ENCODE measurements at places on chromosomes 2 and 18. TPM values are rescaled to one million over a fixed set of nuclear protein-coding genes. Genes with fewer than 3 reads are reported as not detected.

The DNAJC5G gene
- total RNA-seq, result 2.5 TPM

DNA sequence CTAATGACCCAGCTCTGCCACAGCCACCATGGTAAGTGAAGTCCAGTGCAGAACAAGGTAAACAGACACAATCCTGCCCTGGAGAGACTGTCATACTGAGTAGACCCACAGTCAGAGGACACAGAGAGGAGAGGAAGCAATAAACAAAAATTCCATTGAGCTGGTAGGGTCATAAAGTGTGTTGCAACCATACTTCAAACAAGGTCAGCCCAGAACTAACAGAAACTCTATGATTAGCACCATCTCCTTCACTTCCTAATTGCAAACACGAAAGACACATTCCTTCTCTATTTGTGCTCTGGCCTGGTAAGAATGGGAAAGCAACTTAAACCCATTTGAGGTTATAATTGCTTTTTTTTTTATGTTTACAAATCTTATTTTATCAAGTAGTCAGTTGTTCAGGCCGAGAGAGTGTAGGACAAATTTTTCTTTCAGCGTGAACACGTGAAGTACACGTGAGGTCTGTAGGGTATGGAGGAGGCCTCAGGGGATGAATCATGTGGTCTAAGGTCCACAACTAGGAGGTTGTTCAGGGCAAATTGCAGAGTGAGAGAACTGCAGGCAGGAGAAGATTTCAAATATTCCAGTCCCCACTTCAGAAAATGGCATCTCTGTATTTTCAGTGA is 71.4 kb upstream of the GLS start:
- no peaks in the 10 kb centered on the region for H3K36me3 ChIP-seq
- DNase-seq, result no peak
- H3K4me1 ChIP-seq, result no peaks in the 10 kb centered on the region
- no peak overlapping the region for H3K4me3 ChIP-seq
- H3K27ac ChIP-seq, result no peak overlapping the region
- H3K27me3 ChIP-seq, result no peaks in the 10 kb centered on the region

The KIF1A gene
- 41.2 TPM for total RNA-seq

The ZBTB7C gene
- 82.2 TPM for total RNA-seq

DNA sequence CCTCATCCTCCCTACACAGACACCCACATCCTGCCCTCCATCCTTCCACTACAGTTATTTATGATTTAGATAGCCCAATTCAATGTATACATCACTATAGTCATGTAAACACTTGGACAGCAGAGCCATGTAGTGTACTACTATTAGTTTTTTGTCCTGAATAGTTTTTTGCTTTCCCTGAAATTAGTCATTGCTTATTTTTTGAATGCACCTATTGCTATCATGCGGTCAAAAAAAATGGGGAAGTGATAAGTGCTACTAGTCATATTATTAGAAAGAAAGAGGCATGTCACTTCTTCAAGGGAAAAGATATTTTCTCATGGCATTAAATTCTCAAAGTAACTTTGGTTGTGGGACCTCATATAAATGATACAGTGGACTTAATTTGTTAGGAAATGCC is 6.8 kb upstream of the GREB1 start:
- H3K4me3 ChIP-seq, result no peak overlapping the region
- peaks cover under 1% of the 10 kb centered on the region for H3K4me1 ChIP-seq
- DNase-seq, result no peak
- H3K27me3 ChIP-seq, result no peaks in the 10 kb centered on the region
- H3K36me3 ChIP-seq, result peaks cover 4% of the 10 kb centered on the region

GRCh38 chr2:175442441-175442840 is 260.9 kb upstream of the ATP5MC3 start:
- no peaks in the 10 kb centered on the region for H3K36me3 ChIP-seq
- H3K27me3 ChIP-seq, result no peaks in the 10 kb centered on the region

The RAB27B gene
- not detected for total RNA-seq

GRCh38 chr18:848062-848861 is 36.2 kb upstream of the YES1 start:
- no peak for DNase-seq
- no peaks in the 10 kb centered on the region for H3K4me1 ChIP-seq
- H3K36me3 ChIP-seq, result no peaks in the 10 kb centered on the region
- no peak overlapping the region for H3K27ac ChIP-seq
- no peak overlapping the region for H3K4me3 ChIP-seq

DNA sequence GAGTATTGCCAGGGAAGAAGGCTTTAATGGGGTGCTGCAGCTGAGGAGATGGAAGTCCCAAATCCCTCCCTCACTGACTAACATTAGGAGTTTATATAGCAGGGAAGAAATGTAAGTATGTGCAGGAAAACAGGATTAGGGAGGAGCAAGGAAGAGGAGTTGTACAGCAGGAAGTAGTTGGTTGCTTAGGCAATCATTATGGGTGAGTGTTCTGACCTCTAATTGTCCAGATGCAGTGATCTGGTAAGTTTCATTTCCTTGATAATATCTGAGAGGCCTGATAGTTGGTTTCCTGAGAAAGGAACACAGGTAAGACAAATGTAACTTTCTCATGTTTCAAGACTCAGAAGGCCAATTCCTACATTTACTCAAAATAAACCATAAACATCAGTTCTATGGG is 331.9 kb upstream of the GULP1 start:
- H3K27me3 ChIP-seq, result no peaks in the 10 kb centered on the region
- no peaks in the 10 kb centered on the region for H3K4me1 ChIP-seq
- H3K36me3 ChIP-seq, result no peaks in the 10 kb centered on the region
- DNase-seq, result no peak
- no peak overlapping the region for H3K27ac ChIP-seq

DNA sequence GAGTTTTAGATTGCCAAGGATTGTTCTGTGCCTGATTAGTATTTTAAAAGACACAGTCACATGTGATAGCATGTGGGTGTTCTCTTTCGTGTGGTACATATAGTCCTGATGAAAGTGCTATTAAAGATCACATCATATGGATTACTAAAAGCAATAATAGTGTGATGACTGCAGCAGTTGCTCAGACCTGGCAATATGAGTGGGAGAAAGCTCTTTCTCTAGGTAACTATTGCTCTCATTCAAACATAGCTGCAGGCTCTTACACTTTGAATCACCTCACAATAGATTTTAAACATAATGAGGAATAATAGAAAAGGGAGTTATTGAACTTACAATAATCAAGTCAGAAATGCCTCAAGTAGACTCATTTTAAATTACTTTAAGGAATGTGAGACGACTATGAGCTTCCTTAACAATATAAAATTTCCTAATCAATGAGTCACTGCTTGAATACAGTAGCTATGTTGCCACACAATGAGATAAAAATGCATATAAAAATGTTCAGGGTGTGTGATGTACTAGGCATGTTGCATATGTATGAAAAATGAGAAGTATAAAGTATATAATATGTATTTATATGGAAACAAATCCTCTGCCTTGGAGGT is 452.1 kb downstream of the TMX3 start:
- DNase-seq, result no peak
- no peaks in the 10 kb centered on the region for H3K4me1 ChIP-seq
- H3K27me3 ChIP-seq, result no peaks in the 10 kb centered on the region
- H3K27ac ChIP-seq, result no peak overlapping the region
- no peak overlapping the region for H3K4me3 ChIP-seq

The DGUOK gene
- total RNA-seq, result 50.0 TPM

DNA sequence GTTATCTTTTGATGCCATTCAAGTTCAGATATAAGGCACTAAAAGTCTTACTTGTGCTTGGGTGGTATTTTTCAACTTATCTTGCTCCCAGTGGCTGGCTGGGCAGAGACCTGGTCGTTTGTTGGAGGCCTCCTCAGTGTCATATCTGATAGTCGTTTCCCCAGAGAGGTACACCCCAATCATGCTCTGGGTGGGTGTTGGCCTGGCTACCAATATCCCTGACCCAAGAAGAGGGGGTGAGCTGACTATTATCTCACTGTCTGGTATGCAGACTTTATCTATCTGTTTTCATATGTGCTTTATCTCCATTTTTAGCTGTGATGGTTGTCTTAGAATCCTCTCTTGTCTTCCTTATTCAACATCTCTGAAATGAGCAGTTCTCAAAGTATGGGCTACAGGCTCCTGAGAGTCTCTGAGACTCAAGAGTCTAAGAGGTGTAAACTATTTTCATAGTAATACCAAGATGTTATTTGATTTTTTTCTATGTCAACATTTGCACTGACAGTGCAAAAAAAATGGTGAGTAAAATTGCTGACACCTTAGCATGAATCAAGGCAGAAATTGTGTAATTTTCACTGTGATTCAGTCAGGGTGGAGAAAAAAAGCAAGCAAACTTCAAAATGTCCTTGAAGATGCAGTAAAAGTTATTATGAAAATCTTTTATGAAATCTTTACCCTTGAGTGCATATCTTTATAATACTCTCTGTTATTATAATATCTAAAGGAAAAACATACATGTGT is 12.3 kb upstream of the PLEK start:
- no peaks in the 10 kb centered on the region for H3K36me3 ChIP-seq
- DNase-seq, result no peak
- no peak overlapping the region for H3K27ac ChIP-seq
- H3K4me1 ChIP-seq, result no peaks in the 10 kb centered on the region
- H3K27me3 ChIP-seq, result no peaks in the 10 kb centered on the region

The C1GALT1C1L gene
- total RNA-seq, result 0.98 TPM

The KATNAL2 gene
- total RNA-seq, result 10.7 TPM

DNA sequence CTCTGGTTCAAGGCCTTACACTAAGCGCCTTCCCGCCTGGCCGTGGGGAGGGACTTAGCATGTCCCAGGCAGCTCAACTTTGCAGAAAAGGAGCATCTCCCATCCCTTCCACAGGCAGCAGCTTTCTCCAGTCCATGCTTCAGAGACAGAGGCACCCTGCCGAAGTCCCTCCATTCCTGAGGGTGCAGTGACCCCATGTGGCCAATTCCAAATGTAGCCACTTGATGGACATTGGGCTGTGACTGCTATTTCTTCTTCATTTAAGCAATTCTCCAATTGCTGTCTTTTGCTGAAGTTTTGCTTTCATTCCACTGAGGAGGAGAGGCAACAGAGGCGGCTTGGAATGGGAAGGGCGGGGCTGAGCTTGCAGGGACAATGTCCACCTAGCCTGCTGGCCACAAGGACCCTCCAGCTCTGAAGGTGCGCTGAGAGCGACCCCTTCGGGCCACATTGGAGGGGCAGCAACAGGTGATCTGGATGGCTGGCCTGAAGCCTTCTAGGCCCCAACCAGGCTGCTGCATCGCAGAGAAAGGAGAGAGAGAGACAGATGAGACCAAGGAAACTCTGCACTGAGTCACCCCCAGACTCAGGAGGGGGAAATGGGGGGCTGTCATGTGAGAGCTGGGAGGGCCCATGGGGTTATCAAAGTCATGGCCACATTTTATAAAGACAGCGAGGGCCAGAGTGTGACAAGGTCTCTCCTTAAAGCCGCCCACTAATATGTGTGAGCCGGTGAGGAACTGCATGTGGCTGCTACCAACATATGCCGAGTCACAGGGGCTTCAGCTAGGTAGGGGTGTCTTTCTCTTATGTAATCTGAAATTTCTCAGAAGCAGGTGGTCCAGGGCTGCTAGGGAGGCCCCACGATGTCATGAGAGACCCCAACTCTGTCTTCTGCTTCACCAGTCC is 61.3 kb downstream of the LONRF2 start:
- no peak overlapping the region for H3K27ac ChIP-seq
- no peaks in the 10 kb centered on the region for H3K4me1 ChIP-seq
- peak; percentile 73 for DNase-seq
- no peaks in the 10 kb centered on the region for H3K36me3 ChIP-seq
- H3K27me3 ChIP-seq, result no peaks in the 10 kb centered on the region
- no peak overlapping the region for H3K4me3 ChIP-seq

The DES gene
- 29.3 TPM for total RNA-seq

The FHOD3 gene
- total RNA-seq, result 25.9 TPM

The ANKRD62 gene
- not detected for total RNA-seq

GRCh38 chr2:106534471-106534870 is 47.3 kb downstream of the CD8B2 start:
- H3K27me3 ChIP-seq, result no peaks in the 10 kb centered on the region
- H3K4me3 ChIP-seq, result no peak overlapping the region
- no peaks in the 10 kb centered on the region for H3K36me3 ChIP-seq
- H3K4me1 ChIP-seq, result no peaks in the 10 kb centered on the region

DNA sequence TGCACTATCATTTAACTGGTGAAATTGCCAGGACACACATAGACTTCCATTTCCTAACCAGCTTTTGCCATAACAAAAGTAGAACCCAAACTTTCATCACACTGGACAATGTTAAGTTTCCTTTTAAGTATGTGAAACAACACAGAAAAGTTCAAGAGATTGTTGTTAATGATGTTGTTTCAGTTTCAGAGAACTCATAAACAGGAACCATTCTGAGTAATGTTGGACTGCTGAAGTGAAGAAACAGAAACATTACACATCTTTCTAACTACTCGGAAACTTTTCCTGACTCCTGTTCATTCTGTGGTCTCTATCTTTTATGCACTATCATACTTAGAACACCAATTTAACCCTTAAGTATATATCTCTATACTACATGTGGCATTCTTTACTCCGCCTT is 179.2 kb downstream of the RIT2 start:
- no peaks in the 10 kb centered on the region for H3K27me3 ChIP-seq
- no peaks in the 10 kb centered on the region for H3K36me3 ChIP-seq
- no peak overlapping the region for H3K4me3 ChIP-seq
- no peak overlapping the region for H3K27ac ChIP-seq
- peaks cover 6% of the 10 kb centered on the region for H3K4me1 ChIP-seq

GRCh38 chr2:219428469-219428868 is 6.2 kb upstream of the SPEG start:
- H3K27ac ChIP-seq, result no peak overlapping the region
- H3K27me3 ChIP-seq, result peaks cover under 1% of the 10 kb centered on the region
- DNase-seq, result no peak
- no peaks in the 10 kb centered on the region for H3K36me3 ChIP-seq

The IL1RN gene
- not detected for total RNA-seq

The CDK15 gene
- 6.5 TPM for total RNA-seq

DNA sequence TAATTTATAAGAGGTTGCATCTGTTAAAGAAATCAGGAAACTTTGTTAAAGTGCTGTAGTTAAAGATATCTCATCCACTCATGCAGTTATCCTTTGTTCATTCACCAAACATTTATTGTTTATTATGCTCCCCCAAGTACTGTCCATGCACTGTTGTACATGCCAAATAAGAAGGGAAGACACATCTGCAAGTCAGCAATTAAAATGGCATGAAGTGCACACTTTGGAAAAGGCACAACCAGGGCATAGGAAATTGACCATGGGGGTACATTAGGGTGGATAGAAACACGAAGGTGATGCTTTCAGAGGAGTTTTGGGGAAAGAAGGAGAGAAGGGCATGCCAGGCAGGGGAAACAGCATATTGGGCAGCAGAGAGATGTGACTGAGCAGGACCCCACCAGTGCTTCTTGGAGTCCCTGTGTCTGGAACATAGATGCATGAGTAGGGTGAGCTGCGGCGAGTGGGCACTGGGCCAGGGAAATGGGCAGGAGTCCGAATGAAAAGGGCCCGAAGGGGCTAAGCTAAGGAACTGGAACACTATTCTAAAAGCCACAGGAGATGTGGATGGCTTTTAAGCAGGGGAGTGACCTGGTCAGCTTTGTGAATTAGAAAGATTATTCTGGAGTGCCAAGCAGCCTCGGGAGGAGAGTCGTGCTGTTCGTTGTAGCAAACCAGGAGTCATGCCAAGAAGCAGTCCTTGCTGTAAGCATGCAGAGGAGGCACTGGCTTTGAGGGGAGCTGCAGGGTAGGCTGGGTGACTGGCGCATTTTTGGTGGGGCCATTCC is 316.3 kb downstream of the AGPS start:
- H3K36me3 ChIP-seq, result no peaks in the 10 kb centered on the region
- no peak for DNase-seq
